ENCODE measurements at places on chromosomes 5 and 9.

- no peak for DNase-seq
- no peak overlapping the region for H3K27ac ChIP-seq
- no peaks in the 10 kb centered on the region for H3K27me3 ChIP-seq
- H3K4me1 ChIP-seq: peaks cover 8% of the 10 kb centered on the region
Measured at GRCh38 chr9:99129091-99129490, 24.2 kb downstream of the TGFBR1 start.

GRCh38 chr9:2727966-2728613 lies 10.8 kb downstream of the KCNV2 start:
- H3K27ac ChIP-seq: no peak overlapping the region
- peaks cover 8% of the 10 kb centered on the region for H3K4me1 ChIP-seq
- no peaks in the 10 kb centered on the region for H3K27me3 ChIP-seq
- no peak for DNase-seq

GRCh38 chr9:125757834-125758233 lies 10.7 kb downstream of the PBX3 start:
- H3K4me1 ChIP-seq: peaks cover 72% of the 10 kb centered on the region
- H3K27ac ChIP-seq: no peak overlapping the region
- no peaks in the 10 kb centered on the region for H3K36me3 ChIP-seq
- no peak for DNase-seq
- H3K27me3 ChIP-seq: no peaks in the 10 kb centered on the region
- H3K4me3 ChIP-seq: no peak overlapping the region

- H3K27ac ChIP-seq: no peak overlapping the region
- no peak overlapping the region for H3K4me3 ChIP-seq
- H3K4me1 ChIP-seq: peaks cover 6% of the 10 kb centered on the region
- no peak for DNase-seq
- no peaks in the 10 kb centered on the region for H3K36me3 ChIP-seq
- H3K27me3 ChIP-seq: no peaks in the 10 kb centered on the region
Measured at GRCh38 chr5:171442287-171443042, 23.0 kb downstream of the FGF18 start.

- H3K4me3 ChIP-seq: no peak overlapping the region
- no peak for DNase-seq
- no peak overlapping the region for H3K27ac ChIP-seq
- H3K27me3 ChIP-seq: no peaks in the 10 kb centered on the region
- peaks cover 43% of the 10 kb centered on the region for H3K4me1 ChIP-seq
Measured at GRCh38 chr5:180522330-180522729, 28.2 kb downstream of the CNOT6 start.

GRCh38 chr5:67416133-67416937 lies 219.7 kb upstream of the CD180 start:
- H3K27ac ChIP-seq: no peak overlapping the region
- no peak for DNase-seq
- H3K4me1 ChIP-seq: peaks cover 12% of the 10 kb centered on the region
- H3K27me3 ChIP-seq: no peaks in the 10 kb centered on the region
- no peak overlapping the region for H3K4me3 ChIP-seq

- H3K4me1 ChIP-seq: no peaks in the 10 kb centered on the region
- H3K36me3 ChIP-seq: no peaks in the 10 kb centered on the region
- H3K27ac ChIP-seq: no peak overlapping the region
- H3K4me3 ChIP-seq: no peak overlapping the region
Measured at GRCh38 chr9:27870404-27870803, 297.1 kb upstream of the C9orf72 start.
